Temporal lobe (tissue), 4 donors: ENCODE measurements at places on chromosomes 5 and 9. TPM values are rescaled to one million over a fixed set of nuclear protein-coding genes. Genes with fewer than 3 reads are reported as not detected.

The ADAMTSL2 gene
- 2.7 TPM for total RNA-seq

The LCN1 gene
- not detected for total RNA-seq

The NR2F1-AS1 gene
- total RNA-seq, result 50.4 TPM

The ZBED3 gene
- 3.2 TPM for total RNA-seq

The AIF1L gene
- 14.0 TPM for total RNA-seq

The SAXO1 gene
- total RNA-seq, result under 0.01 TPM

The GPX8 gene
- 2.7 TPM for total RNA-seq

The HAVCR1 gene
- 0.25 TPM for total RNA-seq

The SOX30 gene
- not detected for total RNA-seq

The AQP7 gene
- total RNA-seq, result not detected

The MAN2A1 gene
- 53.4 TPM for total RNA-seq

The PCSK5 gene
- total RNA-seq, result 11.6 TPM

The PCDHA7 gene
- 8.1 TPM for total RNA-seq

The IFNA21 gene
- not detected for total RNA-seq

The MEGF9 gene
- 59.5 TPM for total RNA-seq

The ASPN gene
- total RNA-seq, result 5.9 TPM

The DNLZ gene
- total RNA-seq, result 11.1 TPM

The SERF1B gene
- total RNA-seq, result 54.6 TPM

The CCL21 gene
- total RNA-seq, result not detected

The EQTN gene
- 1.2 TPM for total RNA-seq

The SOHLH1 gene
- total RNA-seq, result not detected

The RORB gene
- total RNA-seq, result 49.9 TPM

The PTAR1 gene
- total RNA-seq, result 42.0 TPM

The SLC34A3 gene
- total RNA-seq, result not detected

The GABRA6 gene
- total RNA-seq, result 0.25 TPM

The EIF4EBP3 gene
- total RNA-seq, result not detected

The CCDC152 gene
- 6.1 TPM for total RNA-seq

The OGN gene
- 22.9 TPM for total RNA-seq

The PDLIM4 gene
- 6.9 TPM for total RNA-seq

The BTNL3 gene
- not detected for total RNA-seq

The SQSTM1 gene
- total RNA-seq, result 45.7 TPM

The RAI14 gene
- 26.1 TPM for total RNA-seq
